Hematopoietic multipotent progenitor cell treated with erythropoietin and hydrocortisone succinate and interleukin-3 and kit ligand, for 8 days (in vitro differentiated cells): ENCODE measurements at places on chromosomes 2 and 18.

GRCh38 chr18:23069481-23069880, 65.8 kb upstream of the CABLES1 start:
- no peak for DNase-seq

DNA sequence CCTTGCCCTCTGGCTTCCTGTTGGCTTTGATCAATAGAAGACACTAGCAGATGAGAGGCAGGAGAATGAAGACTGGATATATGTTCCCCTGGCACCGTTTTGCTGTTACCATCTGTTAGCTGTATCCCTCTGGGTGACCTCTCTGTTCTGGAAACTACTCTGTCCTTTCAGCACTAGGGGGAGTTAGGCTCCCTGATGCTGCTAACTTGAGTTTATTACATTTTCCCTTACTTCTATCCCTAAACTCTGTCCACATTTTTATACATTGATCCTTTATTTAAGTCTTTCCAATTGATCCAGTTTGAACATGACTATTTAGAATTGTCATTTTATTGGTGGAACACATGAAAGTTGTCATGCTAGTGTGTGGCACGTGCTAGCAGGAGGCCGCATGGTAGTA, 1014.3 kb upstream of the CDH2 start:
- no peak for DNase-seq

DNA sequence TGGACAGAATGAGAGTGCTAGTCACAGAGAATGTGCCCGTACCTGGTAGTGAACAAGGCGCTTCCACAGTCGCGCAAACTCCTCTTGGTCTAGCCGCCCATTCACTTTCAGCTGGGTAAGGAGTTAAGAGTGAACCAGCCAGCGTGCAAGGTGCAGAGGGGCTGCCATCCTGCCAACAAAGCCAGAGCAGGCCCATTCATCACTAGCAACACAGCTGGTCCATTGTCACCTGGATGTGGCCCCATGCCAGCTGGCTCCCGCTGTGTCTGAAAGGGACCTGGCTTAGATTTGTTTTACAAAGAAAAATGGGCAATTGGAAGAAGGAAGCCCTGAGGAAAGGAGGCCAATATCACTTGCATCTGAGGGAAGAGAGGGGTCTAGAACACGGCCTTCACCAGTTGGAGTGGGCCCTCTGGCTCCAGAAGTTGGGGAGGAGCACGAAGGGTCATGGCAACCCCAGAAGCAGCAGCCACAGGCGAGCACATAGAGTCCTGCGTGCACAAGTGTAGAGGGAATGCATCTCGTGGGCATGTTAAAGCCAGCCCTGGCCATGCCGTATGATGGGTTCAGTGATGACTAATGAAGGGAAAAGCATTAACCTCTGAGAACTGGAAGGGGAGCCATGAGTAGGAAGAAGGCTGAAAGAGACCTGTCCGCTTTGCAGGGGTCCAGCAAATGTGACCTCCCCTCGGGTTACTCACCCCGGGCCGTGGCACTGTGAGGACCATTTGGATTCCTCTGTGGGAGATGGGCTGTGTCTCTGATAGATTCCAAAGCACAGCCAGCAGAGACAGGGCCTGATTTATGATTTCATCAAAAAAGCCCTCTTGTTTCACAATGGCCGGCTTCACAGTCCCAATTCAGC, 70.6 kb downstream of the CAPN13 start:
- DNase-seq = no peak

DNA sequence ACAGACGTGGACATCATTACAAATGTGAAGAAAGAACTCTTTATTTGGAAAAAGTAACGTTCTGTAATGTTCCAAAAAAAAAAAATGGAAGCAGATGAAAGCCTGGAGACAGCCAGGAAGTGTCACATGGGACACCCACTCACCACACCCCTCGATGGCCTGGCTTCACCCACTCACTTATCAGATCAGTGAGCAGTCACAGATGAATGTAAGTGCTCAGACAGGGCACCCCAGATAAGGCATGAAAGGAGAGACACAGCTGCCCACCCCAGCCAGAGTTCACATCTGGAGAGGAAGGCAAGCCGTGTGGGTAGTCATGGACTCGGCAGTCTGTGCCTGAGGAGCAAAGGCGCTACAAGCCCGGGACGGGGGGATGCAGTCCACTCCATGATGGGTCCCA, 105.2 kb downstream of the SEPTIN10 start:
- peak; percentile 70 for DNase-seq

GRCh38 chr2:96763511-96764252, 3.0 kb downstream of the CNNM4 start:
- DNase-seq = no peak

- DNase-seq = no peak
These were observed 134.3 kb downstream of the RDH14 start for GRCh38 chr2:18426174-18426573.

DNA sequence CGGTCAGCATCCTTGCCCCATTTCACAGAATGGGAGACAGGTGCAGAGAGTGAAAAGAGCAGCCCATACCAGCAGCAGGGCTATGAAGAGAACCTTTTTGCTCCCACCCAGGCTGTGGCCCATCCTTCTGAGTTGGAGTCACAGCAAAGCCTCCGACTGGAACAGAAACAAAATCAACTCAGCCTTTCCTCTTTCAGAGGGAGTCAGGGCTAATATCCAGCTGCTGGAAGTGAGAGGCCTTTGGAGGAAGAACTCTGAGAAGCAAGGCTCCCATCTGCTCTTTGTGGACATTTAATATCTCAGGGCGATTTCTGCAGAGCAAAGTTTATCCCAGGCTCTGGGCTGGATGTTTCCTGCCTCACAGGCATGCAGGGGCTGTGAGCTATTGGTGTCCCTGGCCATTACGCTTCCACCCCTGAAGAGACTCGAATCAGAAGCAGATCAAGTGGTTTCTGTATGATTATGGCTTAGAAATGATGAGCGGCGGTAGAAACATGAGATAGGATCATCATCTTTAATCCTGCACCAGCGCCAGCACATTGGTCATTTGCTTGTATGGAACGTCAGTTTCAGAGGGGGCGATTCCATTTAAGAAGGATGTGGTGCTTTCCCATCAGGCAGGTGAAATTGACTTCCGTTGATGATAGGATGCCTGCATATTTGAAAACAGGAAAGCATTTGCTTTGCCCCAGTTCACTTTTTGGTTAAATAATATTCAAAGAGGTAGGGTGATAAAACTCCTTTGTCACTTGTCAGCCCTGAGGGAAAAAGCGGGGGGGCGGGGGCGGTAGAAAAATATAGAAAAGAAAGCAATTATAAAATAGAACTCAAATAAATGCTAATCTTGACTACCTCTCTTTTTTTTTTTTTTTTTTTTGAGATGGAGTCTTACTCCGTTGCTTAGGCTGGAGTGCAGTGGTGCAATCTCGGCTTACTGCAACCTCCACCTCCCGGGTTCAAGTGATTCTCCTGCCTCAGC, 152.4 kb downstream of the LRRC30 start:
- no peak for DNase-seq

GRCh38 chr18:79394534-79395307, 1.0 kb upstream of the NFATC1 start:
- peak; percentile 57 for DNase-seq

- peak; percentile 14 for DNase-seq
These were observed 17.8 kb downstream of the SMAD7 start for GRCh38 chr18:48932822-48933510.

DNA sequence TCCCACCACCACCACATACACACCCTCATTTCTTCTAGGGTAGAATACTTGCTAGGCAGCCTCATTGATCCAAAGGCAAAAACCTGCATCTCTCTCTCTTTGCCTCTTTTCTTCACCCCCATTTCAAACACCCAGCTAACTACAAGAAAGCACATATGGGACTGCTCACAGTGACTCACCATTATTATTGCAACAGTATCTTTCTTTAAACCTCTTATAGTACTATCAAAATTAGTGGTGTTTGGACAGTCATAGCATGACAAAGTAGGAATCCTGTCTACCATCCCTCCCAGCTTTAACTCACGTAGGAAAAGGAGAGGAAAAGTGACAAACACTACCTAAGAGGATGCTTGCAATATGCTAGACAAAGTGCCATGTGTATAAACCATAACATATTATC, 422.5 kb upstream of the CRIM1 start:
- DNase-seq = no peak

DNA sequence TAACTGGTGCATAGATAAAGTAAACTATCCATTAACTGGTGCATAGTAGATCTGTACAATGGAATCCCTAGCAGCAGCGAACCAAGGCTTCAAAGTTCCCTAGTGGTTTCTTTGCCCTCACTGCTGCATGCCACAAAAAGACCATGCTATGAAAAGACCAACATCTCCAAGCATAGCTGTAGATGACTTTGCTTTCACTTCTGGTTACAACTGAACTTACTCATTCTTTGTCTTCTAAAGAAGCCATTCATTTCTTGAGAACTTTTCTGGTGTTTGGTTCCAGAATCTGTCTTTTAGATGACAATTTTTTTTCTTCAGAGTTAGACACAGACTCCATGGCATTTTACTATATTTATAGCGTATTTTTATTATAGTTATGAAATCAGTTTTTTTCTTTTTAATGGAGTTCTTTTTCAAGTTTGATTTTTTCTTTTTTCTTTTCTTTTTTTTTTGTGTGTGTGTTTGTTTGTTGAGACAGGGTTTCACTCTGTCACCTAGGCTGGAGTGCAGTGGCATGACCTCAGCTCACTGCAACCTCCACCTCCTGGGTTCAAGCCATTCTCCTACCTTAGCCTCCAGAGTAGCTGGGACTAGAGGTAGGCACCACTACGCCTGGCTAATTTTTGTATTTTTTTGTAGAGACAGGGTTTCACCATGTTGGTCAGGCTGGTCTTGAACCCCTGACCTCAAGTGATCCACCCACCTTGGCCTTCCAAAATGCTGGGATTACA, 63.6 kb downstream of the SLC35F5 start:
- DNase-seq = no peak

GRCh38 chr2:233329489-233330135, 22.0 kb downstream of the SAG start:
- DNase-seq = peak; percentile 18
